ENCODE measurements at places on chromosomes 3 and 15.

GRCh38 chr3:179660872-179661271 is 8.0 kb downstream of the USP13 start:
- DNase-seq: no peak

DNA sequence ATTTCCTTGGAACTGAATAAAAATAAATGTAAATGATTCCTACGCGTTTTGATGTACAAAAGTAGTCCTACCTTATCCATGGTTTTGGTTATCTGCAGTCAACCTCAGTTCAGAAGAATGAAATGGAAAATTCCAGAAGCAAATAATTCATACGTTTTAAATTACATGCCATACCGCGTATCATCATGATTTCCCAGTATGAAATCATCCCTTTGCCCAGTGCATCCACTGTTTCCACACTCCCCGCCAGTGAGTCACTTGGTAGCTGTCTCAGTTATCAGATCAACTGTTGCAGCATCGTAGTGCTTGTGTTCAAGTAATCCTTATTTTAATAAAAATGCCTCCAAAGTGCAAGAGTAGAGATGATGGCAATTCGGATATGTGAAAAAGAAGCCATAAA is 9.1 kb upstream of the MFSD1 start:
- peak; percentile 80 for DNase-seq

DNA sequence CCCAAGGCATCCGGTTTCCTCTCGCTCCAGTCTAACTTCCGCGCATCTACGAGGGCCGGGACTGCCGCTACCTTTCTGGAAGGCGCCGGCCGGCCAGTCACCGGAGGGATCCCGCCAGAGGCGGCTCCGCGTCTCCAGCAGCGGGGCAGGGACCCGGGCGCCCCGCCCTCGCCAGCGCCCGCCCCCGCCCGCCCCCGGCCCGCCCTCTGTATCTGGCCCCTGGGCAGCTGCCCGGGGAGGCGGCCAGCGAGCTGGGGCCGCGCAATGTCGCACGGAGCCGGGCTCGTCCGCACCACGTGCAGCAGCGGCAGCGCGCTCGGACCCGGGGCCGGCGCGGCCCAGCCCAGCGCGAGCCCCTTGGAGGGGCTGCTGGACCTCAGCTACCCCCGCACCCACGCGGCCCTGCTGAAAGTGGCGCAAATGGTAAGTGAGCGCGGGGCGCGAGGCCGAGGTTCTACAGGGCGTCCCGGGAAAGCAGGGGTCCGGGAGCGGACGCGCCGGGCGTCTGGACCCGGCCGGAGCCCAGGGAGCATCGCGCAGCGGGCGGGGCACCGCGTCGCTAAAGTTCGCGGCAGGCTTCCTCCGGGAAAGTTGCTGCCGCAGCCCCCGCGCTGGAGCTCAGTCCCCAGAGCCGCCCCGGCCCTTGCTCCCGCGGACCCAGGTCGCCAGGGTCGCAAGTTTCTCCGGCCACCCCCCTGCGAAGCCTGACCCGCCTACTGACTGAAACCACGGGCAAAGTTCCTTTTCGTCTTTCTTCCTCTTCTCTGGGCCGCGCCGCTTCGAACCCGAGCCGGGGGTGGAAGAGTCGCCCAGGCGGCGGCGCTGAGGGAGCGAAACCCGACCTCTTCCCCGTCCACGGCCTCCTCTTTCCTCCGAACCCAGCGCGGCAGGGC is at the start of gene CMTM7:
Gene CMTM7 (plus strand): TSS at position 211 of the 893 bp plus-strand sequence. CDS start 54 bp downstream, at position 265.
- peak; percentile 59 for DNase-seq

DNA sequence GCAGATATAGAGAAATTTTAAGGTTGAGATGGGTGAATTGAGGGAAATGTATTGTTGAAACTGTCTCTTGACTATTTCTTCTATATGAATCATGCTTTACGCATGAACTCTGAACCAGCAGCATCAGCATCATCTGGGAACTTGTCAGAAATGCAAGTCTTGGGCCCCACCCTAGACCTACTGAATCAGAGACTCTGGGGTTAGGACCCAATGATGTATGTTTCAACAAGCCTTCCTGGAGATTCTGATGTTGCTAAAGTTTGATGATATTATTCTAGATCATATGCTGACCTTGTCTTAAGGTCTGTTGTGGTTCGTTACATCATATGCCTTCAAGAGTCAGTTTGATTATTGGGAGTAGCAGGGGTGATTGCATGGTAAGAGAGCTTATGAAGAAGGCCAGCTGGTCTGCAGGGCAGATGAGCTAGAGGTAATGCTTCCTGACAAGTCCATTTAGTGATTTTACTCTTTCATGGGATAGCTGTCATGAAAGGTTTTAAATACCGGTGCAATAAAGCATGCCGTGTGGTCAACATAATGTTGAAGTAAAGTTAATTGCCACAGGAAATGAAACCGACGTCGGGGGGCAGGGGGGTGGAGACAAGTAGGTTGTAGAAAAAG is 152.4 kb upstream of the MRPL3 start:
- DNase-seq: no peak

- DNase-seq: no peak
These were observed 32.1 kb upstream of the RPS17 start for GRCh38 chr15:82572311-82572710.

GRCh38 chr15:52787123-52787503 is 3.0 kb downstream of the ONECUT1 start:
- no peak for DNase-seq

- no peak for DNase-seq
These were observed 167.4 kb downstream of the STAG1 start for GRCh38 chr3:136584728-136585127.

DNA sequence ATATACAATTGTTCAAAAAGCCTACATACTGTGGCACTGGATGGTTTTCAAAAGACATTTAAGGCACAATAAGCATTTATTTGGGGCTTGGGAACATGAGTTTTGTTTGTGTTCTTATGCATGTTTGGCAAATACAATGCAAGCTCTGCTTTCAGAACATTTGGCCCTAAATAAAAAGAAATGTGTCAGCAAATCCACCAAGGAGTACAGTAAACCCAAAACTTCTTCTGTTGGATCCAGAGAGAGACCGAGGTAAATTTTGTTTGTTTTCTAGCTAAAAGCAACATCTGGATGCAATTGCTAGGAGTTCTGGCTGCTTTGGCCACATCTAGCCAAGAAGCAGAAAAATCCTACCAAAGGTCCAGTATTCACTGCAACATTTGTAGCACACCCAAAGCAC is 168.8 kb downstream of the DCLK3 start:
- DNase-seq: no peak

DNA sequence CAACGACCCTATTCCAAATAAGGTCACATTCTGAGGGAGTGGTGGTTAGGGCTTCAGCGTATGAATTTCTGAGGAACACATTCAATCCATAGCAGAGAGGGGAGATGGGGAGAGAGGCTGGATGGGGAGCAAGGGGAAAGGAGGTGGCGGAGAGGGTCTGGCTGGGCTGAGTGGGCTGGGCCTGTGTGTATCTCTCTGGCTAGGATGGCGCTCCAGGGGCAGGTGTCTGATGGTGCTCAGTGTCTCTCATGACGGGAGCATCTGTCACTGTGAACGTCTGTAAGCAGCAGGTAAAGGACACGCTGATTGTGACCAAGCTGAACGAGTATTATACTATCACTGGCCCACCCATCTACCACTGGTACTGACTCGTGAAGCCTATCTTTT is 159.6 kb downstream of the XXYLT1 start:
- DNase-seq: no peak

GRCh38 chr3:183298701-183299153 is 45.7 kb downstream of the B3GNT5 start:
- peak; percentile 98 for DNase-seq

GRCh38 chr15:50906954-50907600 is 1.4 kb upstream of the AP4E1 start:
- DNase-seq: no peak

GRCh38 chr3:35549690-35550089 is 89.6 kb upstream of the ARPP21 start:
- no peak for DNase-seq

DNA sequence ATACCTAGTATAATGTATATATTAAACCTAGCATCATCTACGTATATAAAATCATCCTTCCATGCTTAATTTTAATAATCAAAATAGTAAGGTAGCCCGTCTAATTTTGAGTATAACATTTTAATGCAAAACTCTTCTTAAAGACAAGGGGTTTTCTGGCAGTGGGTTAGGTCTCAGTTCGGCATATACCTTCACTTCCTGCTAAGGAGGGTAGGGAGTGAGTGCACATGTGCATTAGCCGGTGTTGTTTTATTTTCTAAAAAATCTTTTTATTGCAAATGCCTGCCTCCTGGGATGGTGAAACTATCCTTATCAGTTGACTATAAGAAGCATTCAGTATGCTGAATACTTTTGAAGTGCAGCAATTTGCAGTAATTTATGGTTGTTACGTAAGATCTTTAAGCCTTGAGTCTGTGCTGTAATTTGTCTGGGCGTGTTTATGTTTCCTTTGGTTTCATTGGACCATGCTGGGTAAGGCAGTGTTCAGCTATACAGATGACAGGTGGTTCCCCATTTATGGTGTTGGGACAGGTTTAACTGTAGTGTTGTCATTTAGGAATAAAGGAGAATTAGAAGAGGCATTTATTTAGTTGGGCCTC is 11.7 kb downstream of the ARHGEF26 start:
- no peak for DNase-seq

DNA sequence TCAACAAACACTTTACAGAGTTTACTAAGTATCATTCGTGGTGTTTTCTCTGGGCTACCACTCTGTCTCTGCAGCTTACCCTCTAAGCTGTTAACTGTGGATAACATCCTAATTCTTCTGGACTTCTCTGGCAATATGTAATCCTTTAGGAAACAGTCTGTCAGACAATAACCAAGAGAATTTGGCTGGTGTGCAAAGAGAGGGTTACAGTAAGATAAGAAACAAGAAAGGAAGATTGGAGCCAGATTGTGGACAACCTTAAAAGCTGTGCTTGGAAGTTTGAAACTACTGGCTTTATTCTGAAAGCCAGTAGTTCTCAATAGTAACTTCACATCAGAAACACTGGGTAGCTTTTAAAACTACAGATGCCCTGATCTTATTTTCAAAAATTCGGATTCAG is 778 bp downstream of the ARL6 start:
- DNase-seq: peak; percentile 1

DNA sequence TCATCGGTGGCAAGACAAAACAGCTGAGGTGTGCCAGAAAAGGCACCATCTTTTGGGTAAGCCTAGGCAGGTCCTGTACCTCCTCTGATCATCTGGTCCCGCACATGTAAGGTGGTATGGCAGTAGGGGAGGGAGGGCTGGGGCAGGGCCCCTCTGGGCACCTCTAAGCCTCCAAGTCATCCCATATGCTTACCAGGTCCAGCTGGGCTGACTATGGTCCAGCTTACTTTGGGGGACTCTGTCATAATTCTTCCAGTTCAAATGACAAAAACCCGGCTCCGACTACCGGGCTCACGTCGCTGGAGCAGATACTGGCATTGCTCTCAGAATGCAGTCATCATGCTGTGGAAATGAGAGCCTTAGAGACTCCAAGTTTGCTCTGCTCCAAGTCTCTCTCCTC is 1.9 kb upstream of the RAB6B start:
- no peak for DNase-seq

Measured in astrocyte of the spinal cord (primary cell).